Brain microvascular endothelial cell (primary cell): ENCODE measurements at places on chromosomes 16 and 17.
A peak's percentile ranks its signal among the peaks of the same experiment; 100 is the strongest.

DNA sequence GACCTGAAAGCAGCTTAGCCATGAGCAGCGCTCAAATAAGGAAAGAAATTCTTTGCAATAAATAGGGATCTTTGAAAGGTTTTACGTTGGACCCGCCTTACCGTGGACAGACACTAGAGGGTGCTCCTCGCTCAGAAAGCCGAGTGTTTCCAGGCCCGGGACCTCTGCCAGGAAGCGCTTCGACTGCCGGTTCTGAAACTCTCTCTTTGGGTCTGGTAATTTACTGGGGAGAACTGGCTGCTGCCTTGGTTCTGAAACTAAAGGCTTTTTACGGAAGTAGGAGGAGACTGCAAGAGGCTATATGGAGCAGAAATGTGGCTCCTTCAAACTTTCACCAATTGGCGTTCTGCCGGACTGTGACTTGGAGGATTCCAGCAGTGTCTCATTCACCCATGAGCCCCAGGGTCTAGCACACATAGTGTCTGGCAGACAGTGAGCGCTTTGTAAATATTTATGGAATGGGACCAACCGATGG lies 45.6 kb upstream of the HOXB9 start:
- DNase-seq, result peak; percentile 66

DNA sequence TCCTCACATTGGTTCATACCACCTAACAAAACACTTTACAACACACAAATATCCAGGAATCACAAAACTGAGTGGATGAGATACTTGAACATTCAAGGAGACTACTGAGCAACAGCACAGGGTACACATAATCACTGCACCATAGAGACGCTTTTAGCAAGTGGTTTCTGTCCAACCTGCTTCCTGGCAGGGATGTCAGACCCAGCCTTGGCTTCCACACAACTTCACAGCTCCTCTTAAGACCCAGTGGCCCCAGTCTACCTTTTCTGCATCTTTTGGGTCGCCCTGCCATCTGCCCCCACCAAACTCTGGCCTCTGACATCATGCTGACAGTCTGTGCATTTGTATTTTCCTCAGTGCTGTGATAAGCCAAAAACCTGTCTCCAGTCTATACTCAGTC lies 5.9 kb upstream of the CORO6 start:
- no peak for DNase-seq

DNA sequence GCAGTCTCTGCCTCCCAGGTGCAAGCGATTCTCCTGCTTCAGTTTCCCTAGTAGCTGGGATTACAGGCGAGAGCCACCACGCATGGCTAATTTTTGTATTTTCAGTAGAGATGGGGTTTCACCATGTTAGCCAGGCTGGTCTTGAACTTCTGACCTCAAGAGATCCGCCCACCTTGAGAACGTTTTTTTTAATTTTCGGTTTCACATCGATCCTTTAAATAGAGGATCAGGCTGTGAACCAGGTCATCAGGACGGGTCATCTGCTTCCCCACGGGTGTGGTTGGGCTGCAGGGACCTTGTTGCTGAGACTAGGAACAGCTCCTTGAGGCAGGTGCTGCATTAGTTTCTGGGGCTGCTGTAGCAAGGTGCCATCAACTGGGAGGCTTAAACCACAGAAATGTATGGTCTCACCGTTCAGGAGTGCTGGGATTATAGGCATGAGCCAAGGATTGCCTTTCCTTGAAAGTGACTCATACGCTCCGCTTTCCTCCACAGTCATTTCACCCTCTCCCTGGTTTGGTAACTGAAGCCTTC lies 7.9 kb upstream of the NAGPA start:
- DNase-seq, result peak; percentile 44

GRCh38 chr17:77640916-77641605 lies 317.4 kb upstream of the TNRC6C start:
- no peak for DNase-seq

GRCh38 chr17:61412860-61413660 lies 13.4 kb downstream of the TBX2 start:
- DNase-seq, result no peak

GRCh38 chr17:66702106-66702936 lies 132.6 kb upstream of the CACNG5 start:
- DNase-seq, result no peak

GRCh38 chr17:21019976-21020586 lies 22.7 kb downstream of the USP22 start:
- DNase-seq, result no peak

DNA sequence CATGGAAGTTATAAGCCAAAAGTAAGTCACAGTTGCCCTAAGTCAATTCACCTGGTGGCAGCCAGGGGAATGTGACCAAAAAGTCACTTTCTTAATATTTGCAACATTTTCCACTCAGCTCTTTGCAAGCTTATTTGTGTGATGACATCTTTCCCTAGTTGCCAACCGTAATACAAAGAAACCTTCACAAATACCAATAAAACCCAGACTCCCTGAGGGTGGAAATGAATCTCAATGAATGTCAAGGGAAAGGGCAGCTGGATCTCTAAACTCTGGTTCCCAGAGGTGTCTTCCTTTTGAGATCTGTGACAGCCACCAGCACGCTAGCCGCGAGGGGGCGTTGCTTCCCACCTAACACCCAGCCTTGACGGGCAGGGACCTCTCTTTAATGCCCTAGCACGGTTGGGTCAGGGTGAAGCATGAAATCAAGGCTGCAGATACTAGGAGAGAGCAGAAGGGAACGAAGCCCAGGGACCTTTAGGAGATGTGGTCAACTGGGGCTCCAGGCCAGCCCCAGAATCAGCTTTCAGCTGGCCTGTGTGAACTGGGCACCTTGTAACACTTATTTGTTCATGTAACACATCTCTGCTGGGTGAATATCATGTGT lies 82.2 kb downstream of the CMC2 start:
- DNase-seq, result peak; percentile 59

GRCh38 chr17:31401456-31402254 lies 10.2 kb downstream of the RAB11FIP4 start:
- DNase-seq, result no peak

GRCh38 chr16:69934044-69934443 lies 17.1 kb upstream of the CLEC18A start:
- no peak for DNase-seq

GRCh38 chr17:61461586-61461966 lies 9.4 kb downstream of the TBX4 start:
- DNase-seq, result no peak

DNA sequence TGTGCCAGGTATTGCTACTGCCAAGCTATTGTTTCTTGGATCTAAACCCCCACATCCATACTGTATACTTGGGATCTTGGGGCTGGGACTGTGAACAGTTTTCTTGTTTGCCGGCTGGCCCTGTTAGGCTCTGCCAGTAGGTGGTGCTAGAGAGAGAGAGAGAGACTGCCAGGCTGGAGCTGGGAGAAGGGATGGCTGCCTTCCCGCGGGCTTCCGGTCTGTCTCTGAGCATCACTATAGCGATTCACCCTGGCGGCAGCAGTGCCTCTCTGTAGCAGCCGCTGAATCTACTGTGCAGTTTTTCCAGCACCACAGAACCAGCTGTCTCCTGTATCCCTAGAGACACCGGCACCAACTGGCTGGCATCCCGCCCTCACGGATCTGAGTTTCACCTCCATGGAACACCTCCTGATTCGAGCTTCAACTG lies 201.2 kb downstream of the UTP18 start:
- peak; percentile 32 for DNase-seq

- no peak for DNase-seq
Measured at GRCh38 chr17:76079535-76079955, 563 bp downstream of the ZACN start.

DNA sequence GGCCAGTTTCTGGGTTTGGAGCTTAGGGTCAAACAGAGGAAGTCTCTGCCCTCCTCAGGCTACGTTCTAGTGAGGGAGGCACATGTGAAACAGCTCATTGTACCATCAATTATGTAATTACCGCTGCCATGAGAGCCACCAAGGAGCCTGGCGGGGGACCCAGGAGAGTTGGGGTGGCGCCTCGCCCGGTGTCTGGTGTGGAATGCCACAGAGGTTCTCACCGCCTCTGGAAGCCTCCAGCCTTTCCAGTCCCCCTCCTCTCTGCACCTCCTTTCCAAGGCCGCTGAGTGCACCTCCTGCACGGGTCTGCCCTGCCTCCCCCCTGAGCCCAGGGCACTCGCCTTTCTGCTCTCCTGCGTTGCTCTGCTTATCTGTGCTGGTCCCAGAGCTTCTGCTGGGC lies 51.4 kb downstream of the SREBF1 start:
- DNase-seq, result no peak

DNA sequence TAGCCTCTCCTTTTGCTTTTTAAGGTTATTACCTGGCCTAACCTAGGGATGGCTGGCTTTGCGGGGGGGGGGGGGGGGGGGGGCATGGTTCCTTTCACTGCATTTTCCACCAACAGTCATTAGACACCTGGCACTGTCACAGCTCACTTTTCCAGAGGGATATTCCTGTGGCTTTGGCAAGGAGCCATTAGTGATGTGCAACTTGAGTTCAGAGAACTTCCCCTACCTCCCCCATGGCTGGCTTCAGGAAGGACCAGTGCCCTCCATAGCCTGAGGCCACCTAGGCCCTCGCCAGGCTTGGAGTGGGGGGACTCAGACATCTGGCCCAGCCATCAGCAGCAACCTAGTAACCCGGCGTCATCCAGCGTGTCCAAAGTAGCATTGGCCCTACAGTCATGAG lies 234.6 kb downstream of the CPPED1 start:
- no peak for DNase-seq

DNA sequence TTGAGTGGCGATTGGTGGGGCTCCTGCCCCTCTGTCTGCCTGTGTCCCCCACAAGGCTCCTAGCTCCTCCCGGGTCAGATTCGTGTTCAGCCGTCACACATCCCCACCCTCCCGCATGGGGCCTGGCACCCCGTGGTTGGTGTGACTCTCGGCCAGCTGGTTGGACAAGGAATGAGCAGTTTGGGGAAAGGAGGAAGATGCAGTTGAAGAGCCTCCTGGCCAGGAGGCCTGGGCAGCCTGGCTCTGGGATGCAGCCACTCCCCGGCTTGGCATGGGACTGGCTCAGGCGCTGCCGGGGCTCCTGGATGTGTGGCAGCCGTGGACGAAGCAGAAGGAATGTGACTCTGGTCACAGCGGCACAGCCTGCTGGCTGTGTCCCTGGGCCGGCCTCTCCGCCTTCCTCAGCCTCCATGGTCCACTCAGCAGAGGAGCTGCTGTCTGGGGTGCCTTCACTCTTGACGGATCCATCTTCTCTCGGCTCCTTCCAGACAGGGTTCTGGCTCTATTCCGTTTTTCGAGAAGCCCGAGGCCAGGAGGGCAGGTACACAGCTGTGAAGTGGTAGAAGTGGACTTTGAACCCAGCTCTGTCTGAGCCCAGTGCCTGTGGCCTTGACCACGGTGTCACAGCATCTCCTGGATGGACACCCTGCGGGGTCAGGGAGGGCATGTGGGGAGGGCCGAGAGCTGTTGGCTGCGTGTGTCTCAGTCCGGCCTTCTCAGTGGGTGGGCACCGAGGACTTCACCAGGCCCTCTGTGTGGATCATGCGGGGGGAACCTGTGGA lies 2.1 kb downstream of the TRAF7 start:
- no peak for DNase-seq

DNA sequence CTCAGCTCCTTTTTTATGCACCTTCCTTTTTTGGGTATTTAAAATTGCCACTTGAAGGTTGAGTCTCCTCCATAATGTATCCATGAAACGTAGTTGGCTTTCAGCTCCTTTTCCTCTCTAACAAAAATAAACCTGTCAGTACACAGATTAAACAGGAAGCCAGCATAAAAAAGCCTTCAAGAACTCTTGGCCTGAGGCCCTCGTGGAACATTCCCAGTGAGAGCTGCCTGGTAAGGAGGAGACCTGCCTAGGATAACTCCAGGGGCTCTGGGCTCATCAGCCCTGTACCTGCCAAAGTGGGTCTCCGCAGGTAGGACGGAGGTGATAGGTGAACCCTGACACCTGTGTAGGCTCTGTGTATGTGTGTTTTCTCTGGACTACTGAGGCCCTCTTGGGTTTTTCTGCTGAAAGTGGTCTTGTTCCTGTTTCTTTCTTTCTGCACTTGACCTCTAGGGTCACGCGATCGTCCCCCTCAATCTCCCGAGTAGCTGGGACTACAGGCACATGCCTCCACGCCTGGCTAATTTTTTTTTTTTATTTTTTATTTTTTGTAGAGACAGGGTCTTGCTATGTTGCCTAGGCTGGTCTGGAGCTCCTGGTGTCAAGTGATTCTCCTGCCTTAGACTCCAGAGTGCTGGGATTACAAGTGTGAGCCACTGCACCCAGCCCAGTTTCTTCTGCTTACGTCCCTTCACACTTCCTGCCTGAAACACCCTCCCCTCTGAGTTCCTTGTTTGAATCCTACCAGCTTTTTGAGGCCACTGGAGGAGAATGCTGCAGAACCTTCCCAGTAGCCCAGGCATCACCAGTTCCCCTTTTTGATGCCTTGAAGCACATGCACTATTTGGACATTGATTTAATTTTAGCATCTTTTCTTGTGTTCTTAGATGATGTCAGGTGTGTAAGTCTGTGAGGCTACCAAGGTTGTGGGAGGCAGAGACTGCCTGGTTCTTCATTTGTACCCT lies 9.8 kb downstream of the PGS1 start:
- DNase-seq, result no peak

- peak; percentile 87 for DNase-seq
Measured at GRCh38 chr17:65561452-65562205, at the start of gene AXIN2. TSS of gene AXIN2 (minus strand) at chr17:65561648. CDS start at chr17:65558620, 3,028 bp downstream.

GRCh38 chr17:35210741-35211140 lies 16.5 kb upstream of the SLC35G3 start:
- no peak for DNase-seq

DNA sequence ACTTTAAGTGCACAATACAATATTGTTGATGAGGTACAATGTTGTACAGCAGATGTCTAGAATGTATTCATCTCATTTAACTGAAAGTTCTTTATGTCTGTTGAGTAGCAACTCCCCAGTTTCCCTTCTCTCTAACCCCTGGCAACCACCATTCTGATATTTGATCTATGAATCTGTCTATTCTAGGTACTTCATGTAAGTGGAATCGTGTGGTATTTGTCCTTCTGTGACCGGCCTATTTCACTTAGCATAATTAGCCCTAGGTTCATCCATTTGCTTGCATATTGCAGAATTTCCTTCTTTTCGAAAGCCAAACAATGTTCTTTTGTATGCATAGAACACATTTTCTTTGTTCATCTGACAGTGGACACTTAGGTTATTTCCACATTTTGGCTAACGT lies 10.8 kb downstream of the RGS9 start:
- no peak for DNase-seq

GRCh38 chr17:28871056-28871579 lies 16.3 kb downstream of the ERAL1 start:
- no peak for DNase-seq

DNA sequence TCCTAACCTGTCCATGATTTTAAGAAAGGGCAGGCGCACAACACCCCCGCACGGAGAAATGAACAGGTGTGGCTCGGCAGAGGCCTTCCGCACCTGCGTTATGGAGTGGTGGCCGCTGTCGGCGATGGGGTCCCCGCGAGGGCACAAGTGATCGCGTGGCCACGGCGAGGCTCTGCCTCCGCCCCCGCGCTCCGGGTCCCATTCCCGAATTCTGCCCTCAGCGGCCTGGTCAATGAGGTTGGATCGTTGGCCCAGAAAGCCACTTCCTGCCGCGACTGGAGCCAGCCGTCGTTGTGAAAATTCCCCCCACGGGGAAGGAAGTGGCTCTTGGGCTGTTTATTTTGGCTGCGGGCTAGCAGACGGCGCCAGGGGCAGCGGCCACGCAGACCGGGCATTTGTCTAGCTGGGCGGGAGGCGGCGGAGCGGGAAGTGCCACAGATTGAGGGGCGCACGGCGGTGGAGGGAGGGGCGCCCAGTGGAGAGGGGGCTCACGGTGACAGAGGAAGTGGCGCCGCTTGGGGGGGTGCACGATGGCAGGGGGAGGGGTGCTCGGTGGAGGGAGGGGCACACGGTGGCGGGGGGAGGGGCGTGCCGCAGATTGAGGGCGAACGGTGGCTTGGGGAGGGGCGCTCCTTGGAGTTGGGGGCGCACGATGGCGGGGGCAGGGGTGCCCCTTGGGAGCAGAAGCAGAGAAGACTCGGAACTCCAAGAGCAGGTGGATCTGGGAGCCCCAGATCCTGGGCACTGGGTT lies 25.0 kb downstream of the MRC2 start:
- DNase-seq, result peak; percentile 47
